ENCODE measurements at places on chromosomes 5 and 9.

GRCh38 chr9:110746211-110746930 lies 77.8 kb downstream of the MUSK start:
- DNase-seq, result no peak

GRCh38 chr9:137828527-137829259 lies 48.9 kb upstream of the CACNA1B start:
- DNase-seq, result no peak

DNA sequence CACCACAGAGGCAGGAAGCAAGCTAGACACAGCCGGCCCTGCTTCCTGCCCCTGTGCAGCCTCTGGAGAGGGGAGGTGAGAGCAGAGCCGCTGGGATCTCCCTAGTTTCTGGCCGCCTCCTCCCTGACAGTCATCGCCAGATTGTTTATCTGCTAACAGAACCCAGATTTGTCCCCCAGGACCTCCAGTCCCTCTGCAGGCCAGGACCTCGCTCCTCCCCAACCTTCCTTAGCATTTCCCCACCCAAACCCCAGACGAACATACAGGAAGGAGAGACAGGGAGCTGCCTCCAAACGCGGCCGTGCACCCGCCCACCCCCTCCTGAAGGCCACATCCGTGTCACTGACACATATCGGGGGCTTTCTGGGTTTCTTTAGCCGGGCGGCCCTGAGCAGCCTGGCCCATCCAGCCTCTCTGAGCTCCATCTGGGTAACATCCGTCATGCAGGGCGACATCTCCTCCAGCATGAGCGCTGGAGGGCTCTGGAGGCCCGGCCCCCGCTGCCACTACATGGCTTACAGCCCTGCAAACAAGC lies 47.5 kb downstream of the DBH start:
- DNase-seq, result peak; percentile 55

DNA sequence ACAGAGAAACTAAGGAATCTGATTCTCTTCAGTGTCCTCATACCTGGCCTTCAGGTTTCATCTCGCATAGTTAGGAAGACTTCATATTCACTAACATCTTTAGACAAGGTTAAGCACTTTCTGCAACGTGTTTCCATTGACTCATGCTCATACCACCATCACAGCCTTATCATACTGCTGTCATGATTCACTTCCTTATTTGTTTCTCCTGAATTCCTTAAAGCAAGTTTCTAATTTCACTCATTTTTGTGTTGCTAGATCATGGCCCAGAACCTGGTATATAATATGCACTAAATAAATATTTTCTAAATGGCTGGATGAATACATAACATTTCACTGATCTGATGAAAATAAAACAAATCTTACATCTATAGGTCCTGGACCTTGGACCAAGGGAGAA lies 472.9 kb downstream of the PRELID2 start:
- no peak for DNase-seq

- DNase-seq, result no peak
Observed at GRCh38 chr9:83027153-83027891, 35.6 kb downstream of the RASEF start.

DNA sequence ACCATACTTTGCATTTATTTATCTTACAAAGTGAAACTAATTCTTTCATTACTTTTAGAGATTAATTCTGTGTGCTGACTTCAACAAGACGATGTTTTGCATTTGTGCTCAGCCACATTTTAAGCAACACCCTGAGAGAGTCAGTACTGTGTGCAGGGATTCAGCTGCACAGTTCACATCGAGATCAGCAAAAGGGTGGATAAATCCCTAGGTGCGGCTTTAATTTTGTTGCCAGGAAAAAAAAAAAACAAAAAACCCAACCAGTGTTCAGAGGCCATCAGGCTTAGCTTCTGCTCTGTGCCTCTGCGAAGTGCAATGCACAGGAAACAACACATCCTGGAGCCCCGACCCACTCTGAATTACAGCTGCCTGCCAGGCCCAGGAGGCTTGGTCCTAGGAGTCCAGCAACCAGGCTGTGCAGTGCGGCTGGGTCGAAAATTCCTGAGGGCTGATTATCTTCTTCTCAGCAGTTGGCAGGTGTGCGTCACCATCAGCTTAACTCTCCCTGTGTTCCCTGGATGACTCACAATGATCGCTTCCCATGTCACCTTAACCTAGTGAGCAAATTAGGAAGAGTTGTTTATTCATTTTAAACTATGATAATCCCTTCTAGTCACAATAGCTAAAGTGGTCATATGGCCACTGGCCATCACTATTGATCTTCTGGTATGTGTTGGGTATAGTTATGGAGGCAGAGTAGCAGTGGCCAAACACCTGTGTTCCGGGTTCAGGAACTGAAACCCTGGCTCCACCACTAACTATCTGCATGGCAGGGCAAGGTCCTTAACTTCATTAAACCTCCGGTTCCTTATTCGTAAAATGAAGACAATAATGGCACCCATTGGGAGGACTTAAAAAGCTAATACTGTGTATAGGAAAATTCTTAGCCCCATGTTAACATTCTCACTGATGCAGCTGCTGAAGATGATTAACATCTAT lies 31.2 kb upstream of the NDUFB6 start:
- DNase-seq, result no peak

DNA sequence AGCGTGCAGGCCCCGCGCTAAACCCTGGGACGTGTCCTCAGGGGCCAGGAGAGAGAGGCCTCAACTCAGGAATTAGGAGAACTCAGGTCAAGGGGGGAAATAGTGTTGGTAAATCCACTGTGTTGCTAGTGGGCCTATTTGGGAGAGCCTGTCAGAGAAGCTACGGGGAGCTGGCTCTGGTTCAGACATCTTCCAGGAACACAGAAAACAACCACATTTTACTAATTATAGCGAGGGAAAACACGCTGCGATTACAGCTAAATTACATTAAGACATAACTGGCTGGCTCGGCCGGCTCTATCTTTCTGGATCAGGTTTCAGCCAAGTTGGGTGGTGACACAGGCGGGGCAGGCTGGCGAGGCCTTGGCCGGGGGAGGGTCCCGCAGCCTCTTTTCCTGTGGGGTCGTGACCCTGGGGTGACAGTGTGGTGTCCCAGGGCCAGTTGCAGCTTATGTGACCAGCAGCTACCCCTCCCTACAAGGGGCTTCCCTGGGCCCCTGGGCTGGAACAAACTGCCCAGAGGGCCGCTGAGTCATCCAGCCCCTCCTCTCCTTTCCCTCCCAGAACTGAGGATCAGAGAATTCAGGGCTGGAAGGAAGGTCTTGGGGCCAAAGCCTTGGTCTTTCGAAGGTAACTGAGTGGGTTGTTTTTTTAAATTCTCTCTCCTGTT lies 75.1 kb downstream of the FGF18 start:
- no peak for DNase-seq

DNA sequence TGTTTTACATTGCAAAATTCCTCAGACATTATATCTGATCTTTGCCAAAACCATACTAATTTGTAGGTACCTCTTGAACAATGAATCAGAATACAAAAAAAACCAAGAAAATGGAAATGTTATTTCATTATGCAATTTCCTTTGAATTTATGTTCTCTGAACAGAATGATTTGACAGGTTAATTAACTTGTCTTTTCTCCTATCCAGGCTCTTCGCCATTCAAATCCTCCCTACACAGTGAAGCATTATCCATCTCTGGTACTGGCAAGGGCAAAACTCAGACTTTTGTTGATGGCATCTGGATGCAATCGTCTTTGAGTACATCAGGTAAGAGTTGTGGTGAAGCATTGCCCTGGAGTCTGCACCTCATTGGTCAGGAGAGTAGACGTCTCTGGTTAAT lies 655.7 kb upstream of the ITGA1 start:
- no peak for DNase-seq

GRCh38 chr9:116975126-116975525 lies 288.0 kb downstream of the TRIM32 start:
- DNase-seq, result no peak

- DNase-seq, result no peak
Observed at GRCh38 chr5:76291305-76292077, 111.6 kb upstream of the IQGAP2 start.

- DNase-seq, result no peak
Observed at GRCh38 chr5:13510616-13511015, 433.9 kb downstream of the DNAH5 start.

DNA sequence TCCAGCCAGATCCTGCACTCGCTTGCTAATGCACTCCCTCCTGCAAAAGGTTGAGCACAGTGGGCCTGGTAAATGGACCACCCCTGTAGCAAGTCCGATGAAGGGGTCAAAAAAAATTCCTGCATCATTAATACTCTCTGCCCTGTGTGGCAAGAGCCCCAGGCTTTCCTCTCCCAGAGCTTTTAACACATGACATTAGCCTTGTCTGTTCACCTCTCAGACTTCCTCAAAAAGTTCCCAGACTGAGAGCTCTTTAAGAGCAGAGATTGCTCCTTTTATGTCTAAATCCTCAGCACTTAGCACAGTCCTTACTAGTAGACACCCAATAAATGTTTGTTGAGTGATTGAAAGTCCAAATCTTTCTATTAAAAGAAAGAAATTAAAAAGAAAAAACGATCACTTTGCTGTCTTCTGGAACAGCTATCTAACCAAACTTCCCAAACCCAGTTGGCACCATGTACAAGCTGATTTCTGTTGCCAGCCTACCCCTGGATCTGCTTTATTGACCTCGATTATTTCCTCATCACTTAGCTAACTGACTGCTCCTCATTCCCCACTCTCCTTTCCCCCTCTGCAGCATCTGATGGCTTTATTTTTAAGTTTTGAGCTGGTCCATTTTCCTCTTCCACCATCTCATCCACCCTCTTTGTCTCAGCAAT lies 209.8 kb downstream of the ENC1 start:
- DNase-seq, result no peak

GRCh38 chr5:14913096-14913495 lies 41.5 kb upstream of the ANKH start:
- DNase-seq, result no peak

DNA sequence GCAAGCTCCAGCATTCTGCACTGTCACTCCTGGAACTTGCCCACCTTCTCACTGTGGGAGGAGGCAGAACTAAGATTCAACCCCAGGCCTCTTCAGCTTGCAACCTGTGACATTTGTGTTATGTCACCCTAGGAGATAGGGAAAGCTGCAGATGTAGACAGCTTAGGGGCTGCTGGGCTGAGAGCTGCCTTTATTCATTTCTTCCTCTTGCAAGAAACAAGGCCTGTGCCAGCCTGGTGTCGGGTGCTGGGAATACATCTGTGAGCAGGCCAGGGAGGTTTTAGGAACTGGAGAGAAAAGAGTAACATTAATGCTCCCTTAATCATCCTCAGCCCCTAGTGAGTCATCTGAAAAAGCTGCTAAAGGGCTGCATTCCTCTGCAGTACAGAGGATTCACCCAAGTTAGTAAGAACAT lies 101.8 kb downstream of the FGF18 start:
- no peak for DNase-seq

- no peak for DNase-seq
Observed at GRCh38 chr5:159212657-159213462, 3.5 kb upstream of the RNF145 start.

GRCh38 chr9:81396528-81396927 lies 292.8 kb downstream of the TLE1 start:
- DNase-seq, result no peak

GRCh38 chr5:160438316-160439204 lies 16.9 kb downstream of the PTTG1 start:
- peak; percentile 28 for DNase-seq

DNA sequence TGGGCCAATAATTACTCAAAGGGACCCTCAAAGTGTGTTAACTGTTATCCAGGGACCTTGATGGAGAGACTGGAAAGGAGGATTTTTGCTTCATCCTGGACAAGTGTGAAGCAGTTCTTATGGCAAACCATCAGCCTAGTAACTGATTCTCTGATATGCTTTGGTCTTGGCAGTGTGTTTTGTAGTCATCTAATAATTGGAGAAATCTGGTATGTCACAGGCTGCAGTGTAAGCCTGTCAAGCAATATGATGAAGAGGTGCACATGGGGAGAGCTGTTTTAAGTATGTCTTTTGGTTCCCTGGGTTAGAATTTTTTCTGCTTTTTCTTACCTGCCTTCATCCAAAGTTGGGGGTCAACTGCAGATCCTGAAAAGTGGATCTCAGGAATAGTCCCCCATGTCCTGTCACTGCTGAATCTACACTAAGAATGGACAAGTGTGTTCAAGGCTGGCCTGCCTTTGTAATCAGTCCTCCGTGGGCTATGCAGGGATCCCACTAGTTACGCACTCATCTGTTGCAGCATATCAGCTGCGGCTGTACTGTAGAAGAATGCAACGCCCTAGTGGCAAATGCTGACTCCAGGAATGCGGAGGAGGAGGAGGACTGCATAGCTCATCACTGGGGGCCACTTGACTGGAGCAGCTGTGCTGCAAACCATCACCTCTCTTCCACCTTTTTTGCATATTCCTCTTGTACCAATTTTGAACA lies 1.9 kb downstream of the SPTAN1 start:
- DNase-seq, result no peak

GRCh38 chr5:14175381-14175780 lies 32.2 kb downstream of the TRIO start:
- no peak for DNase-seq

GRCh38 chr5:87398981-87399614 lies 13.6 kb downstream of the CCNH start:
- no peak for DNase-seq

DNA sequence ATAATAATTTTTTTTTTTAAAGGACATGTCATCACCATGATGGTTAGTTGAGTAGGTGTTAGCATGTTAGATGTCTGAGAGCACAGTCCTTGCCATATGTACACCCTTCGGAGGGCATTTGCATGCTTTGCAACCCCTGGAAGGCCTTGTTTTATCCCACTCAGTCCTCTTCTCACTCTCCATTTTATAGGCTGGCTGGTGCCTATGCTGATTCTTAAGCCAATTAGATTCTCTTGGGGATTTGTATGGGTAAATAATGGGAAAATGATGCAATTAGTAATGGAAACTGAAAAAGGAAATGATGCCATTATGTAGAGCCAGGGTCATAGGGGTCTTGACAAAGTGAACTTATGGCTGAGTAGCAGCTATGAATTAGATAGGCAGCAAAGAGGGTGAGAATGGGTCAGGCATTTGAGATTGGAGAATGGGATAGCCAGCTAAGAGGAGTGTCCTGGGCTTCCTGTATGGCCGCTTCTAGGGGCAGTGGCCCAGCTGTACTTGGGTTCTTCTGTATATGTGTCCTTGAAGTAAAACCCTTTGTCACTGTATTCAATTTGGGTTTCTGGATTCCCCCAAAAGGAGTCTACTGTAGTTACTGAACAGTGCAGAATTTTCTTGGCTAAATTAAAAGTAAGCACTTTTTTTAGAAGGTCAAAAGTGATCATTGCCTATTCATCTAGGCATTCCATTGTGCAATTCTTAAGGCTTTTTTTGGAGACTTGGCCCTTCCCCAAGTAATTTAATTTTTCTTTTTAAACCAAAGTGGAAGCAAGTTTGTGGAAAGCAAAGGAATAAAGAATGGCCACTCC lies 31.6 kb downstream of the LRRTM2 start:
- no peak for DNase-seq

DNA sequence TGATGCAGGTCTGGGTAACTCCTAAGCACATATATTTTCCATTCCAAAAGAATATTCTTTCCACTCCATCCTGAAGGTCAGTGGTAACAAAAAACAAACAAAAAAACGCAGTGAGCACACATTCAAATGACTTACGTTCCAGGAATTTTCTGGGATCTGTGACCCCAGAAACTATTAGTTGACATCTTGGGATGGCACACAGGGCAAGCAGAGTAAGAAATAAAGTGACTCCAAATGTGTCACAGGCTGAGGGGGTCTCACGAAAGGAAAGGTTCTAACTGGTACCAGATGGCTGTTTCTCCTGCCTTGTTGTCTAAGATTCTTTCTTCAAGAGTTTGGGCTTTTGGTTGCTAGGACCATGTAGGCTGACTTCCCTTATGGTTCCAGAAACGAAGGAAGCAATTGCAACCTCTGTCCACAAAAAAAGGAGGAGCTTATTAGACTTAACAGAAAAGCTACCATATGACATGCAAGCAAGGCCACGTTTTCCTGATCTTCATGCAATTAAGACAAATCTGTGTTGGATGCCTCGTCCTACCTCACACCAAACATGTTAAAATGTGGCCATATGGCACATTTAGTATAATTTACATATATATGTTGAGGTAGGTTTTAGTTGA lies 32.7 kb downstream of the PTGS1 start:
- DNase-seq, result no peak
